ENCODE measurements at places on chromosomes 4 and X.

GRCh38 chr4:40216622-40217366, 20.0 kb downstream of the RHOH start:
- no peak for DNase-seq

- no peak for DNase-seq
These were observed at the start of gene CLIC2 for GRCh38 chrX:155334486-155335336. Gene CLIC2 (minus strand): TSS chrX:155334614. CDS start chrX:155334427, 187 bp downstream.

GRCh38 chr4:112511093-112511802, 4.7 kb downstream of the NEUROG2 start:
- DNase-seq = no peak

DNA sequence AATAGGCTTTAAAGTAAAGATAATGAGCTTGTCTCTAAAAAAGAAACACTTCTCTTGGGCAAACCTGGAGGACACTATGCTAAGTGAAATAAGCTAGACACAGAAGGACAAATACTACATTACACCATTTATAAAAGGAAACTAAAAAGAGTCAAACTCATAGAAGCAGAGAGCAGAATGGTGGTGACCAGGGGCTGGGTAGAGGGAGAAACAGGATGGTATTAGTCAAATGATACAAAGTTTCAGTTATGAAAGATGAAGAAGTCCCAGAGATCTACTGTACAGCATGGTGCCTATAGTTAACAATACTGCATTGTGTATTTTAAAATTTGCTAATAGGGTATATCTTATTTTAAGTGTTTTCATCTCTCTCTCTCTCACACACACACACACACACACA, 28.5 kb downstream of the ACSL4 start:
- DNase-seq = no peak

- DNase-seq = no peak
These were observed 200.4 kb downstream of the PTTG2 start for GRCh38 chr4:38160487-38161207.

- DNase-seq = no peak
These were observed 11.3 kb downstream of the SCD5 start for GRCh38 chr4:82787342-82787741.

DNA sequence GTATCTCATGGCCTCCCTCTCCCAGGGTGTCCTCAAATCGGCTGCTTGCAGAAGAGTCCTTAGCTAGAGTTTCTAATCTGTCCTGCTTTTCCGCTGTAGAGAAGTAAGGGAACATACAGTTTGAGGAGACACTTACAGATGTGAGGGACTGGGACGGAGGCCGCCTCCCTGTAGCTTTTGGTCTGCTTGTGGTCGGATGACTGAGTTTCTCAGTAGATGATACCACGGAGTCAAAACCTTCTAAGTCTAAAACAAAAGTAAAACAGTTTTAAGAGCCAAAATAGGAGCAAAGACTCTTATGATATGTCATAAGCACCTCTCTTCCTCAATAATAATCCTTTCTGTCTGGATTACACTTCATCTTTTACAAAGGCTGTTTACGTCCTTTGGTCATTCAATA, 34.5 kb upstream of the MAP3K15 start:
- no peak for DNase-seq

DNA sequence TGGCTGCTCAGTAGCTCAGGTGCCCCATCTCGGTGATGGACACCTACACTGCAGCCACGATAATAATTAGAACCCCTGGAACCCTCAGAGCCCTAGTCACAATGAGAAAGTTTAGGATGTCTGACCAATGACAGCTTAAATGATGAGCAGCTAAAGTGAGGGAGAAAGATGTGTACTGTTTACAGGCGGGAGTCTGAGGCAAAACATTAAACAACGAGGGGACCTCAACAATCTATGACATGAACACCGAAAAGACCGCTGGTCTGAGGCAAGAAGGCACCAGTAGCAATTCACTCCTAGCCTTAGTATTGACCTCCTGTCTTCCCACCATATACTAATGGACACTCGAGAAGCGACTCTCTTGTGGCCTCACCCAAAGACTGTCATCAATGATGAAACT, 369.5 kb upstream of the SMIM31 start:
- no peak for DNase-seq

GRCh38 chrX:16654093-16654492, 4.1 kb downstream of the S100G start:
- DNase-seq = no peak

DNA sequence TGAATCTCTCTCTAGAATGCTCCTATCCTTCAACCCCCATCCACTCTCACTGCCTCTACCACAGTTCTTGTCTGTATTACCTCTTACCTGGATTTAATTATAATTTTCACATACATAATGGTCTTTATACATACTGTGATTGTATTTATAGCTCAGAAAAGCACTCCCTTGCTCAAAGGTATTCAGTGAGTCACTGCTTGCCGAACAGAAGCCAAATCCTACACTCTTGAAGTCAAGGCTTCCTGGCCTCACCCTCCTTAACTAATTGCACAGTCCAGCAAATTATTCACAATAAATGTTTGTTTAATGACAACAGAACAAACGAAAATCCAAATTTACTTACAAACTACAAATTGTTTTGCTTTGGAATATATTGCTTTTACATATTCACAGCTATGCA, 159.5 kb downstream of the KLHL13 start:
- DNase-seq = no peak

All from D721Med (cell line).